GM20000 (cell line): ENCODE measurements at places on chromosomes 6 and 20.

- peak; percentile 37 for DNase-seq
Observed at GRCh38 chr6:160069050-160069454, 52.6 kb upstream of the SLC22A1 start.

DNA sequence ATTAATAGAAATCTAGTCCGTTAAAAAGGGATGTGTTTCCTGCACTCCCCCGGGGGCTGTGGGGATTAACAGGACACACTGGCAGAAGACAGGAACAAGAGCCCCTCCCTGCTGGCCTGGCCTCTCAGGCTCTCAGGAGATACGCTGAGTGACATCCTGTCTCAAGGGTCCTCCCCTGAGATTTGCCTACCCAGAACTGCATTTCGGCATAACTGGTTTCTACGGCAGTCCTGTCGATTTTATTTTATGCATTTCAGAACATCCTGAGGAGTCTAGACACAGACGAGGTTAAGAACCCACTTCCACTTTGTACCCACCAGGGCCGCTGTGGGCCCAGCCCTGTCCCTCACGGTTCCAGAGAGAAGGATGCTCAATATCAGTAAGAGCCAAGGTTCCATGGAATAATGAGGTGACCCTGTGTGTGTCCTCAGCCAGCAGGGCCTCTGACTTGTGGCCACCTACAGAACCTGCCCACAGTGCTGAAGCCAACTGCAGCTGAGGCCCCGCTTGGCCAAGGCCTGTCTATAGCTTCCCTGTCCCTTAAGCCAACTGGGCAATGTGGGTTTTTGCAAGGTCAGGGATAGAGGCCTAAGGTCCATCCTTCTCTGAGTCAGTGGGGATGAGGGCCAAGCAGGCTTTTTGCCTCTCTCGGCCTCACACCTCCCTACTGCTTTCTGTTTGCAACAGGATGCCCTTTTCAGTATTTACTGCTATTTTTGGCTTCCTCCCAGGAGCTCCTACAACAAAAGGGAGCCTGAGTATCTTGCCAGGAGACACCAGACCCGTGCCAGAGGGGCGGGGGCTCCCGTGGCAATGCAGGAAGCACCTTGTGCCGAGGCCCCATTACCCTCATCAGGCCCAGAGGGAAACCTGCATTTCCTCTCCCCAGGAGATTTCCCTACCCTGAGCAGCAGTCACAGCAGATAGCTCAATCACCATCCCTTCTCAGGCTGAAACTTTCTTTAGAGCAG is 14.7 kb downstream of the UQCC2 start:
- DNase-seq: peak; percentile 62

- DNase-seq: peak; percentile 39
Observed at GRCh38 chr6:36120539-36120938, 9.8 kb upstream of the MAPK13 start.

- DNase-seq: no peak
Observed at GRCh38 chr6:151443911-151444621, 7.9 kb downstream of the RMND1 start.

DNA sequence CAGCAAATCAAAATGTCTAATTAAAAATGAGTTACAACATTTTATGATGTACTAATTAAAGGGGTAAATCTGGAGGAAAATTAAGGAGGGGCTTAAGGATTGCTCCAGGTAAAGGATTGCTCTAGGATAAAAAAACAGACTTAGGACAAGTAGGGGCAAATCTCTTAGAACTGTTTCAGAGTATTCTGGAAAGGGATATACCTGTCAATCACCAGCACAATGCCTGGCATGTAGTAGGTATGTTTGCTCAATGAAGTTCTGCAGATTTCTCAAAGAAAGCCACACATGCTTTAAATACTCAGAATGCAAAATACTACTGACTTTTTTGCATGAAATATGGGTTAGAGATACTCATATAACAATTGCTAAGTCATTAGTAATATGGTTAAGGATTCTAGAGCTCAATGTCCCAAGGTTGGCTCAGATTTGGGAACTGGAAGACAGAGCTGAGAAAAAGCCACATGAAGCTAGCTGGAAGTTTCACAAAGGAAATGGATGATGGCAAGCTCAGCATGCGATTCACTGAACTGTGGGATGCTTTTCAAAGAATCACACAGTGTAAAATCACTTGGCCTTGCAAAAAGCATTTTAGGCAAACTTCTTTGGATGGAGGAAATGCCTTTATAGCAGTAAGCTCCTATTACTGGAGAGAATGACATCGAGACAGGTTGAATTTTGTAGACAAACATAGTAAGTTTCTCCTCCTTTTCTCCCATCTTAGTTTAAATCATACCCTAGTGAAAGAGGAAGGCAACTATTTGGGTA is 72.8 kb downstream of the MAP3K5 start:
- no peak for DNase-seq

- DNase-seq: no peak
Observed at GRCh38 chr20:51650685-51651134, 108.2 kb upstream of the NFATC2 start.

DNA sequence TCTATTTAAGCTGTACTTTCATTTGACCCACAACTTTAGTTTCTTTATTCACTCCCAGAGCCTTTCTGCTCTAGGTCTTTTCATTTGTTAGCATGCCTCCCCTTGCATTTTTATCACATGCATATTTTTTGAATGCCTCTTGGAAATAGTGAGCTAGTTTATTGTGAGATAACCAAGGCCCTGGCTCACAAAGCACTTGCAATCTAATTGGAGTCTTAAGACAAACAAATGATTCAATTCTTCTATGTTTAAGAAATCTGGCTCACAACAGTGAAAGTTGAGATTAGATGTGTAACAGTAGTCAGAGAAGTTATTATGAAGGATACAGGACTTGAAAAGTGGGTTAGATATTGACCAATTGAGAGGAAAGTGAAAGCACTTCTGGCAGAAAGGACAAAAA is 173.4 kb downstream of the MOXD1 start:
- DNase-seq: no peak

DNA sequence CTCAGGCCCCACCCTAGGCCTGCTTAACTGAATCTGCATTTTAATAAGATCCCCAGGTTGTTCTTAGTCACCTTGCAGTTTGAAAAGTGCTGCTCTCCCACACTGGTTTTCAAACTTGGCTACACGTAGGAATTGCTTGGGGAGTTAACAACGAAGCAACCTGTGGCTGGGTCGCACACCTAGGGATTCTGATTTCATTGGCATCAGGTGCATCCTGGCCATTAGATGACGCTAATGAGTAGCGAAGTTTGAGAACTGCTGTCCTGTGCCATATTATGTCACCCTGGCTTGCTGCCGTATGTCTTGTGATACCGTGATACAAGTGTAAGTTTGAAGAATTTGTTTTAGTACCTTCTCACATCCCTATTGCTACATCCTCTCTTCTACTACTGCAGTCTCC is 28.2 kb upstream of the FUCA2 start:
- DNase-seq: no peak

GRCh38 chr6:155587817-155588216 is 132.2 kb upstream of the NOX3 start:
- DNase-seq: no peak

GRCh38 chr6:143059663-143060353 is 881 bp upstream of the AIG1 start:
- peak; percentile 34 for DNase-seq

- DNase-seq: no peak
Observed at GRCh38 chr6:453152-453551, 61.6 kb downstream of the IRF4 start.

DNA sequence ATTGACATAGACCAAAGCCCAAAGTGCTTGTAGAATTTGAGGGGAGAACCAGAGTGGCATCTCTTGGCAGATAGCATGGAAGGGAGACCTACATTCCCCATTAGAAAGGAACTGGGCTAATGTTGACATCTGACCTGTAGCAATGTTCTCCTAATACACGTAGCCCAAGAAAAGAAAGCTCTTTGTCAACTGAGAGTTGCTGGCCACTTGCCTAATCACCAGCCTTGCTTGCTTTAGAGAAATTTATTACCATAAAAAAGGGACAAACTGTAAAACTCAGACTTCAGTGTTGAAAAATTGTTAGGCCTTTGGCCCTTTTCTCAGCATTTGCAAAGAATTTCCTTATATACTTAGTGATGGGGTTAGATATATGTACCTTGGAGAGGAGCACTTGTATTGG is 777.5 kb downstream of the MAFB start:
- DNase-seq: no peak

DNA sequence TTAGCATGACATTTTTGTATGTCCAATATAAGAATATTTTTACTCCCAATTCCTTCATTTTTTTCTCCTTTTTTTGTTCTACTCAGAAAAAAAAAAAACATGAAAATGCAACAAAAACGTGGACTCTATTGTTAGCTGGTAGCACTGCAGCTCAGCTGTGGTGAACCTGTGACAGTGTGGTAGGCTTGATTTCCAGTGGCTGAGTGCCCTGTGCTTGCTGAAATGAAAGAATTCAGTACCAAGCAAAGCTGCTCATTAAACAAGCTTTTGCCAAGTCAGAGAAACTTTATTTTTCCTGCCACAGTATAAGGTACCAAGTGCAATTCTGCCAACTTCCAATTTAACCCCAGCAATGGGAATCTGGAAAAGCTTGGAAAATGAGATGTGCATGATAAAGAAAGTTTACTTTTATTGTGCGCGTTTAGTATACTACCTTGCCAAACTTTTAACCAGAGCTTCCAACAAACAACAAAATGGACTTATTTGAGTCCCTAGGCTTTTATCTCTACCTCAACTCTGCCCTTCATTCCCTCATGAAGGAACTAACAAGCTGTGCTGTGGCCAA is 215.2 kb downstream of the SLC35F1 start:
- DNase-seq: no peak

DNA sequence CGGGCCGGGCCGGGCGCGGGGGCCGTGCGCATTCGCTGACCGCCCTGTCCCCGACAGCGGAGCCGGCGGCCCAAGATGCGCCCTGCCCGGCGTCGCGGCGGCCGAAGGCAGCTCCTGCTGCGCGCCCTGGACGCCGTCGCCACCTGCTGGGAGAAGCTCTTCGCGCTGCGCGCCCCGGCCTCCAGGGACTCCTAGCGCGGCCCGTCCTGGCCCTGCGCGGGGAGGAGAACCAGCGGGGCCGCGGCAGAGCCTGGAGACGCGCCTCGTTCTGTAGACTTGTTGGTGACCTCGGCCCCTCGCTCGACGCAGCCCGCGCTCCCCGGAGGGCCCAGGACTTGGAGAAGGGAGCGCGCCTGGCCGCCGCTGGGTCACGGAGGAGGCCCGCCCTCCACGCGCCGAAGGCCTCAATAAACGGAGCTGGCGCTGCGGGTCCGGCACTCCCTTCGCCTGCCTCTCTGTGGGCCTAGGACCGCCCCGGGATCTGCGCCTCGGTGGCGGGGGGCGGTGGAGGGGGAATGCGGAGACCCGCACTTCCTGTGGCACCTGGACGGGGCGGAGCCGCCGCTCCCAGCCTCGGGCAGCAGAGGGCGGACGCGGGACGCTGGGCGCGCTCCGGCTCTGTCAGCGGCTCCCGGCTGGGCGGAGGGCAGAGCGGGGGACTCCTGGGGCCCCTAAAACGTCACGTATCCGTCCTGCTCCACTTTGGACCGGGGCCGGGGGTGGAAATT is 2.7 kb downstream of the C20orf204 start:
- peak; percentile 94 for DNase-seq

- no peak for DNase-seq
Observed at GRCh38 chr6:90173262-90173925, 123.2 kb downstream of the BACH2 start.

- DNase-seq: no peak
Observed at GRCh38 chr6:4904461-4905025, 99.3 kb downstream of the RPP40 start.

DNA sequence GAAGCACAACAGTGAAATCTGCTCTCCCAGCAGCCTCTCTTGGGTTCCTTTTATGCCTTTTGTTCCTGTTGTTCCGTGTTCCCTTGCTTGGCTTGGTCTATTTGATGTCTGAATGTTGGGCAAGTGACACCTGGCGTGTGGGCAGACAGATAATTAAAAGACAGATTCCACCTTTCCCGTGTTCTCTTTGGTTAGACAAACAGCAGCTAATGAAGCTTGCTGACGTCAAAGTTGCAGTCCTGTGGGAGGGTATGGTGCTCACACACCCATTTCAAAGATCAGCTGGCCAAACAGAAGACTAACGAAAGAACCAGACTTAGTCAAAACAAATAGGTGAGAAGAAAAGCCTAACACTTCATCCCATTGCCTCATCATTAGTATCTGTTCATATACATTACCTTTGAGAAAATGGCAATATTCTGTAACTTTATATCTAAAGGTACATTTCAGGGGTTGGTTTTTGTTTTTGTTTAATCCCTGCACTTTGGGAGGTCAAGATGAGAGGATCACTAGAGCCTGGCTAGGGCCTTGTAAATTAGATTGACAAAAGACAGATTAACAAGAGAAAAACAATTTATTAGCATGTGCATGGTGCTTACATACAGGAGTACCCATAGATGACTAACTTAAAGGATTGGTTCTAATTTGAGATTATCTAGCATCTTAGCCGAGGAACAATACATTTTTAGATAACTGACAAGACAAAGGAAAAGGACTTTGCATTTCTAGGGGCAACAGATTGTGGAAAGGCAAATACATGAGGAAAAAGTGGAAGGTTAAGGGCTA is 48.9 kb upstream of the TNFRSF21 start:
- DNase-seq: no peak

GRCh38 chr20:44692932-44693480 is 22.2 kb upstream of the CCN5 start:
- no peak for DNase-seq

DNA sequence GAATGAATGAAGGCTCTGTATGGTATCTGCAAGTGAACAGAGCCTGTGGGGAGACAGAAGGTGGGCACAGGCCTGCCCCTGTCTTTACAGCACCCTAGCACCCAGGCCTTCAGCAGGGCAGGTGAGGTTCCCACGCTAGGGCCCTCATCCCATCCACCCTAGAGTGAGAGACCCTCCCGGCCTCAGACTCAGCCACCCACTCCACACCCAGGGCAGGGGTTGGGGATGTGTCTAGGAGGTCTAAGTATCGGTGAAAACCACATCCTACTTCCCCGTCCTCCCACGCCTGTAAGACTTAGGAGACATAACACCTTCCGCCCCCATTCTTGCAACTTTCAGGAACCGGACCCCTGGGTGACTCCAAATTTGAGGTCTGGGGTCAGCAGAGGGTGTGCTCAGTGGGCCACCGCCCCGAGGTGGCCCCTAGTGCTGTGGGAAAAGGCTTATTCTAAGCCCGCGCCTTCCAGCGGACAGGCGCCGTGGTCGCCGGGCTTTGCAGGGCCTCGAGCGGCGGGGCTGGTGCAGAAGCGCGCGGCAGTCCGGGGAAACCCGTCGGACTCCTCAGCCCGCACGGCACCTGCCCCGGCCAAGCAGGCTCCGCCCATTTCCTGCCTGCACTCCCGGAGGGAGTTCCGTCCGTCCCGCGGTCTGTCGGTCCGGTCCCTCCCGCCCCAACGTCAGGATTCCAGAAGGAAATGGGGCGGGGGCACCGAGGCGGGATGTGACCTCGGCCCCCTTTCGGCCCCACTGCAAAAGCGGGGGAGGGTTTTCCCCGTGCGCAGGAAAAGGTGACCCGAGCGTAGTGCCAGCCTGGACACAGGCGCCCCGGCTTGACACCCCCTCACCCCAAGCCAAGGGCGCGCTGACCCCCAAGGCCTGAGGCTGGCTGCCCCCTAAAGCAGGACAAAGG is 868 bp downstream of the SAMD10 start:
- DNase-seq: peak; percentile 86

GRCh38 chr6:142187209-142187608 is 40.1 kb downstream of the VTA1 start:
- DNase-seq: no peak
